ENCODE measurements at places on chromosomes 11 and 22.

DNA sequence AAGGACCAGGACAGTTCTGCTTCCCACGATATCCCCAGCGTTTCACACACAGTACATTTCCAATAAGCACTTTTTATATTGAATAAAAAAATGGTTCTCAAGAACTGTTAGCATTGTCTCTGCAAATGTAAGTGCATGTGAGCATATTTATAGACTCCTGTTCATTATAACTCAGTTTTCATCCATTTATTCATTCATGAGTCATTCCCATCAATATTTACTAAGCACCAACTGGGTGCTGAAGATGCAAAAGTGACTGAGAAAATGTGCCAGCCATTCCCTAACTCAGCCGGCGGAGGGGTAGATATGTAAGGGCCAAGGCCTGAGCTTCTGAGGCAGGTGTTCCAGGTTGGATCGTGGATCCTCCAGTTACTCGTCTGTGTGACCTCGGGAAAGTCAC lies 64.8 kb downstream of the CACNG2 start:
- DNase-seq, result no peak

DNA sequence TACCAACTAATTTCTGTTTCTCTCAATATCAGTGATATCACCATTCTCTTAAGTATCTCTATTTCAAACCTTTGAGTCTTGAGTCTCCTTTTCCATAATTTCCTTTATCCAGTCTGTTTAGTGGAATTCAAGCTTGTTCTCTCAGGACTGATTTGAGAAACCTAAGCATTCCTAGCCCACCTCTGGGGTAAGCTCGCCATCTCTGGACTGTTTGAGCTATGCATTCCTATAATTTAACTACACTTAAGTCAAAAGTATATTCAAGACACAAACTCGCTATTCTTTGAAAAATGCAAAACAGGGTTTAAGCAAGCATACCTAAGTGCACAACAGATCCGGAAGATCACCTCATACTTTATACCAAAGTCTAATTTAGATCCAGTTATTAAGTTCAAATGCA lies 2.1 kb upstream of the DLAT start:
- no peak for DNase-seq

GRCh38 chr11:62688491-62688890 lies 839 bp downstream of the LRRN4CL start:
- DNase-seq, result no peak

DNA sequence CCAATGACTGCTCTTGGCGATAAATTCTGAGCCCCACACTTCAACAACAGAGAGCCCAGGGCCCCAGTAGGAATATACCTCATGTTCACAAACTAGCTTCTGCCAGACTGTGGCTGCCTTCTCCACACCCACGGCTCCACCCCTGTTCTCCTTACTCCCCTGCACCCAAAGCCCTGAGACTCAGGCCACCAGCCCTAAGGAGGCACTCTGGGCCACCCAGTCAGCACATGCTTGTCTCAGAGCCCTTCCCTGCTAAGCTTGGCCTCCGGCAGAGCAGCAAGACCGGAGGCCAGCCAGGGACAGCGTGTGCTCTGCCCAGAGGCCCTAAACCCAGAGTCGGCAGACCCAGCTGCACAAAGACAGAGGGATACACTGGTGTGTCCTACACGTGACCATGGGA lies 27.9 kb downstream of the SPATA19 start:
- no peak for DNase-seq

GRCh38 chr11:122853971-122854446 lies 15.7 kb downstream of the CRTAM start:
- DNase-seq, result peak; percentile 57

DNA sequence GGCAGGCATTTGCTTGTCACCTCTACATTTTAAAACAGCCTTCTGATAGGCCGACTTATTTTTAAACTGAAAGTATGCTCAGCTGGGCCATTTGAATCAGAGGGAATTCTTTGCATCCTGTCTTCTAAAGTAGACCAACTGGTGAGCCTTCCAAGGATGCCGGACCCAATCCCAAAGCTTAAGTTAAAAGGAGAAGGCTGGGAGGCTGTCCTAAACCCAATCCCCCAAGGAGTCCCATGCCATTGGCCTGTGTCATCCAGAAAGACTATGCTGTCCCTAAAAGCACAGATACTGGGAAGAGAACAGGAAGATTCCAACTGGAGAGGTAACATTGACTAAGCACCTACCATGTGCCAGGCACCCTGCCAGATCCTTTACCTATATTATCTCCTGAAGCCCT lies 18.0 kb downstream of the TENM4 start:
- no peak for DNase-seq

- no peak for DNase-seq
Measured at GRCh38 chr11:12430351-12430750, 53.0 kb downstream of the PARVA start.

DNA sequence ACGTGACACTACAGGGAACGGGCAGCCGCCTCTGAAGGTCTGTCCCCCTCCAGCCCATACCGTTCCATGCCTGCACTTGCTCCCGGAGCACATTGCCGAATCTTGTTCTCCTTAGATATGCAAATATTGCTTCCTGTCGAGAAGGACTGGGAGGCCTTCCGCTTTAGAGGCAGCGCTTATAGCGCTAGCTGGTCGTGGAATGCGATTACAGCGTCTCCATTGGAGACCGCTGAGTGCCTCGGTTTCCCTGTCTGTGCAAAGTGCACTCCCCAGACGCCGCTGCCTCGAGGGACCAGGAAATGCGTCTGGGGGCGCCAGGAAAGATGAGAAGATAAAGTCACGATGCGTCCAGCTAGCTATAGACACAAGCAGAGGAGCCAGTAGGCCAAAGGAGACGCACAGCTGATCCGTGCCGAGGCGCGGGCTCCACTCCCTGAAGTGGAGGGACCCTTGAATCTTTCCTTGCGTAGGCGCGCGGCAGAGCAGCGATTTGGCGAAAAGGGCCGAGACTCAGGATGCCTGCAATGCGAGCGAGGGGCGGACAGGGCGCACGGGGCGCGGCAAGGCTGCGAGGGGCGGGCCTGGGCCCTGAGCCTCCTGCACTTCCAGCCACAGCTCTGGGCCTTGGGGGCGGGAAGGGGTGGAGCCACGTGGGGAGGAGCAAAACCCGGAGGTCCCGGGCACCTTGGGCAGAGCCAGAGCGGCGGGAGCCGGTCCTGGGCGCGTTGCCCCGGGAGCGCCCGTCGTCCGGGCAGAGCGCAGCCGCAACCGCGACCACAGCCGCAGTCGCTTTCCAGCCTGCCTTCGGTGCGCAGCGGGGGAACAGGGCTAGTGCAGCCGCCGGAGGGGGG lies at the start of gene RASSF10:
TSS of gene RASSF10 (plus strand) at position 692 of the 851 bp plus-strand sequence. CDS start 261 bp downstream, outside the sequence.
- peak; percentile 86 for DNase-seq

DNA sequence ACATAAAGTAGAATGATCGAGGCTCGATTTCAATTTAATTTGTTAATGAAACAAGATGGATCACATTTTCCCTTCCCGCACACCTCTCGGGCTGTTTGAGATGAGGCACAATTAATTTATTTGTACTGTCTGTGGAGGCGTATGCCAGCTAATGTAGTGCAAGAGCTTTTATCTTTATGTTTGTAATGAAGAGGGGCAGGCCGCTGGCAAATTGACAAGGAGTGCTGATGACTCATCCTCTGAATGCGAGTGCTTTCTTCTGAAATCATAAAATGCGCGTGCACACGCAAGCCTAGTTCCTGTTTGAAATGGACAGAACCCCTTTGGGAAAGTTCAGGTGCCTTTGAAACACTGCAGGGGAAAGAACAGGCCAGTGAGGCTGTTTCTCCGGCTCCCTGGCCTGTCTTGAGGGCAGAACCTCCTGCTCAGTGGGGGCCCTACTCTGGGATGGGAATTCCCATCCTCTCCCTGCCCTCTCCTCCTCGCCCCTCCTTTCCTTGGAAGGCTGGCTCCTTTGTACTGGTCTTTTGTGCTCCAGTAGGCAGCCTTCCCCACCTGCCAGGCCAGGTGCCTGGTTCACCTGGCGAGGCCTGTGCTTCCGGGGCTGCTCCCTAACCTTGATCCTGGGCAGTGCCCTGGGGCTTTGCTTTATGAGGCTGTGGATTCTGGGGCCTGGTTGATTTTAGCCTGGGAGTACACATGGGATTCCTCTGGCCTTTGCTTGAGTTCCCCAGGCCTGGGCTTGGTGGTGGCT lies 50.3 kb downstream of the TEAD1 start:
- peak; percentile 49 for DNase-seq

DNA sequence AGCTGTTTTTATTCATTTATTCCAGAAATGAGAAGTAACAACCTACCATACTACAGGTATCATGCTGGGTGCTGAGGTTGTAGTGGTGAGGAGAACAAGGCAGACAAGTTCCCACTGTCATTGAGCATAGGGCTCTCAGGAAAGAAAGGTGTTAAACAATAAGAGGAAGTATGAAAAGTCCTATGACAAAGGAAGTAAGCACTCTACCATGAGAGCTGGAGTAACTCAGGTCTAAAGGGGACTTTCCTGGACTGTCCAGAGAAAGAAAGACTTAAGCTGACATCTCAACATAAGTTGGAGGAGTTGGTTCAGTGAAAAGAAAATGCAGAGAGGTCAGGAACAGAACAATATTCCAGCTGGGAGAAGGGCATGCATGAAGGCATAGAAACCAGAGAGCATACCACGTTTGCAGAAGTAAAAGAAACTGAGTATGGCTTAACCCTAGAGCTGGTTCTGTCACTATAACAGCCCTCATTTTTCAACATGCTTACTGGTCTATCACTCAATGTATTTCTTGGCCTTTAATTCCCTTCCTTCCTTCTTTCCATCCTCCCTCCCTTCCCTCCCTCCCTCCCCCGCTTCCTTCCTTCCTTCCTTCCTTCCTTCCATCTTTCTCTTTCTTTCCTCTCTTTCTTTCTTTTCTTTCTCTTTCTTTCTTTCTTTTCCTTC lies 137.8 kb upstream of the BDNF start:
- no peak for DNase-seq

GRCh38 chr11:21307874-21308273 lies 638.5 kb downstream of the NELL1 start:
- DNase-seq, result no peak

GRCh38 chr11:26106726-26107125 lies 225.2 kb upstream of the ANO3 start:
- DNase-seq, result no peak

DNA sequence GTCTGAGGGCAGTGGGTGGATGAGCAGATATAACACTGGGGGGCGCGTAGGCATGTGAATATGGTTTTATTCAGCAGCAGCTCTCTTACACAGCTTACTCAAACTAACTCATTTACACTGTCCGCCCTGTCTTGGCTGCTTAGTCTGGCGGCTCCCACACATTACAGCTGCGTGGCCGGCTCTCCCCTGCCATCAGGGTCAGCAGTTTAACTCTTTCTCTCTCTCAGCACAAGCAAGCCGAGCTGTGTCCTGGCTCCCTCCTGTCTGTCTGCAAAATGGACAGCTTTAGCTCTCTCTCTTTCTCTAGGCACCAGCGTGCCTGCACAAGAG lies 1310.1 kb upstream of the RAG2 start:
- DNase-seq, result peak; percentile 18

DNA sequence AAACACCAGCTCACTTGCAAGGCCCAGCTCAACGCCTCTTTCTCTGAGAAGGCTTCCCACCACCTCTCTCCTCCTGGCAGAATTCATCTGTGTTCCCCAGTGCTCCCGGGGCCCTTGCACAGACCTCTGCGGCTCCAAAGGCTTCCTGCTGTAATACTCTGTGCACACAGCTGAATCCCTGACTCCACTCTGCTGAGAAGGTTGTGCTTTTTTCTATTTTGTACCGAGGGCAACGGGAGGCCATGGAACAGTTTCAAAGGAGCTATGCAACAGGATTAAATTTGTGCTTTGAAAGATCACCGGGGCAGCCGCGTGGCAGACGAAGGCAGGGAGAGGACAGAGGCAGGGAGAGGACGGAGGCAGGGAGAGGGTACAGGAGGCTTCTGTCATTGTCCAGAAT lies 49.2 kb upstream of the SYT7 start:
- DNase-seq, result no peak

DNA sequence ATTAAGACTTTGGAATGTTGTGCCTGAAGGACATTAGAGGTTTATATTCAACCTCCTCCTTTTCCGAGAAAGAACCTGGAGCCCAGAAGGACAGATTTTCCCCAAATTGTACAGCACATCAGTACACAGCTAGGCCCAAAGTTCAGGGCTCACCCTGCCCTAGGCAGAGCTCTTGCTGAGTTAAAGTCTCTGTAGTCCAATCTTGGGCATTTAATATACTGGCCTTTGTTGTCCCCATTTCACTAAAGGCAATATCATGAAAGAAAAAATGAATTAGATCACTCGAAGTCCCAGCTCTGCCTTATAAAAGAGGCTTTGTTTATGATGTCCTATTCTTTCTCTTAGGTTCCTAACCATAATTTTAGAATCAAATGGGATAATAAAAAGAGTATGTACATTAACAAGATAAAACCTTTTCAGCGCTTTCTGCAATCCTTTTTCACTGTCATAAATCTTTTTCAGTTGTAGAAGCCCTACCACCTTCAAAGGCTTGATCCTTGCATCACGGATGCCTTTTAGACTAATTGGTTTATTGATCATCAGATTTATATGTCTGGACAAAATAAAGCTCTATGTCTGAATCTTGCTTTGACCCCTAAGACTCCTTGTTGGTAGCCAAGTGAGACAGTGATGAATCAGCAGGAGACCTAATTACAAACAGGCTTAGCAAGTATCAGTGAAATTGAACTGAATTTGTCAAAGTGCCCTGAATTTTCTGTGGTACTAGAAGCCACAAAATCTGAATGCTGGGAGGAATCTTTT lies 39.8 kb downstream of the RELT start:
- DNase-seq, result no peak

DNA sequence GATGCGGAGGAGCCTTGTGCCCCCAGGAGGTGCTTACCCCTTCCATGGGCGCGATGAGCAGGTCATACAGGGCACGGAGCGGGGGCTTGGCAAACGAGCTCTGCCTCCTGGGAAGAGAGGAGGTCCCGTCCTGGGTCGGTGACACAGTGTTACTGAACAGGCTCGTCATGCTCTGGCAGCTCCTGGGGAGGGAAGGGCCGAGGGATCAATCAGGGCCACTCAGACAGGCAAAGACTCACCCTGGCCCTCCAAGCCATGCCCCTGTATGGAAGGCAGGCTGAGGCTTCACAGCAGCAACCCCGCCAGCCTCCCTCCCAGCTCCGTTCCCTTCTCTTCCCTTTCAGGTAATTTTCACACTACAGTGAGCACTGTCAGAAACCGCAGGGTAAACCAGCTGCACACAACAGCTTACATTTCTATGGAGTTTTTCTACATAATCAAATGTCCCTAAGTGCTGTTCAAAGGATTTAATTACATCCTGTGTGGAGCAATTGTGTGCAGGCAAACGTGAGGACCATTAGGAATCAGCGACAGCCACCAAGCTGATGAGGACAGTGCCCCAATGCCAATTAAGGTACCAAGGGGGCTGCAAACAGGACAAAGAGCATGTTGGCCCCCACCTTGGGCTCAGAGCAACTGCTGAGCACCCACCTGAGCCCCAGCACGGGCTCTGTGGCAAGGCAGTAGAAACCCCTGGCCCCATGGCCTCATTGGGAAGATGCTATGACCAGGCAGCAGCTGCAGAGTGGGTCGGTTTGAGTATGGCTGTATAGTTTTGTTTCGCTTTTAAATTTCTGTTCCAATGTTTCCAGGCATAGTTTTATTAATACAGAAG lies 95.4 kb upstream of the PITPNB start:
- no peak for DNase-seq

- no peak for DNase-seq
Measured at GRCh38 chr22:43129426-43130425, 13.5 kb downstream of the MCAT start.
